GM19239 (cell line): ENCODE measurements at places on chromosomes 6 and 20.

GRCh38 chr20:914727-915498 lies 1.2 kb downstream of the ANGPT4 start:
- no peak for DNase-seq

DNA sequence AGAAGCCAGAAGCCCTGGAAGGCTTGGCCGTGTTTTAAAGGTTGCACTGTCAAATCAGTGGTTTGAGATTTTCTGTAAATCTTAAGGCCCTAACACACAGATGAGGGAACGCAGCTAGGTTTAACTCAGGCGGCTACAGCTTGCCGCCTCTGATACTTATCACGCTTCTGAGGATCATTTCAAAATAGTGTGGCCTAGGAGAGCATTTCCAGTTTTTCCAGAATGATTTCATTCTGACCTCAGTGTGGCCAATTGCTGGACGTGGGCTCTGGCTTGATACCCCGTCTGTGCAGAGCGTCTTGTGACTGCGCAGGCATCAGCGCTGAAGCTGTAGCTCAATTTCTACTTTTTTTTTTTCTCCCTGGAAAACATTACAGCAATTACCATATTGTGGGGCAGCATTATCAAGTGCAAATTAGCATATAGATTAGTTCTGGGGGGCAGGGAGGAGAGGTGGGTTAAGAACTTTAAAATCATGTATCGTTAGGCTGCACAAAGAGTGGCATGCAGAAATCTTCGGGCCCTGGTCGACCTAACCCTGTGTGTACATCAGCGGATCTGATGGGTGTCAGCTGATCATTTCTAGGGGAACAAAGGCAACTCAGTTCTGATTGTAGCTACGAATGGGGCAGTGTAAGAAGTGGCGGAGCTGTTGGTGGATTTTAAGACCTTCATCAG lies 105.0 kb upstream of the EEF1E1 start:
- no peak for DNase-seq

GRCh38 chr20:11921321-11921720 lies 3.6 kb downstream of the BTBD3 start:
- no peak for DNase-seq

DNA sequence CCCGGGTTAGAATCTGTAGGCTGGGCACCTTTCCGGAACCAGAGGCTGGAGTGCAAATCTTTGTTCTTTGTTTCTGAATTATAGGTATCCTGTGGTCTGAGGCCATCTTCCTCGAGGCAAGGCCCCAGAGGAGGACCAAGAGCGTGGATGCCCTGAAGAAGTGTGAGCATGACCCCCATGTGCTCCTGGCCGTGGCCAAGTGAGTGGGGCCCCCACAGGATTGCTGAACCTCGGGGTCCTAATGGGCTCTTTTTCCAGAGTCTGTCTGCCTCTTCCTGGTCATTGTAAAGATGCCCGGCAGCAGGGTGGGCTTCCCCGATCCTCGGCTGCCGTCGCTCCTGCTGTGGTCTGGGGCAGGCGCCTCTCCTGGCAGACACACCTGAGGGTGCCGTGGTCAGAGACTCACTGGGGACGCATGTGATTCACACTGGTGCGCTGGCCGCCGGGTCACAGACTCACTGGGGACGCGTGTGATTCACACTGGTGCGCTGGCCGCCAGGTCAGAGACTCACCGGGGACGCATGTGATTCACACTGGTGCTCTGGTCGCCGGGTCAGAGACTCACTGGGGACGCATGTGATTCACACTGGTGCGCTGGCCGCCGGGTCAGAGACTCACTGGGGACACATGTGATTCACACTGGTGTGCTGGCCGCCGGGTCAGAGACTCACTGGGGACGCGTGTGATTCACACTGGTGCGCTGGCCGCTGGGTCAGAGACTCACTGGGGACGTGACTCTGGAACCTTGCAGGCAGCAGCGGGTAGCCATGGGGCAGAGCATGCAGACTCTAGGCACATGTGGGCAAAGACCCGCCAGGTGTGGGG lies 6.5 kb upstream of the C20orf204 start:
- no peak for DNase-seq

DNA sequence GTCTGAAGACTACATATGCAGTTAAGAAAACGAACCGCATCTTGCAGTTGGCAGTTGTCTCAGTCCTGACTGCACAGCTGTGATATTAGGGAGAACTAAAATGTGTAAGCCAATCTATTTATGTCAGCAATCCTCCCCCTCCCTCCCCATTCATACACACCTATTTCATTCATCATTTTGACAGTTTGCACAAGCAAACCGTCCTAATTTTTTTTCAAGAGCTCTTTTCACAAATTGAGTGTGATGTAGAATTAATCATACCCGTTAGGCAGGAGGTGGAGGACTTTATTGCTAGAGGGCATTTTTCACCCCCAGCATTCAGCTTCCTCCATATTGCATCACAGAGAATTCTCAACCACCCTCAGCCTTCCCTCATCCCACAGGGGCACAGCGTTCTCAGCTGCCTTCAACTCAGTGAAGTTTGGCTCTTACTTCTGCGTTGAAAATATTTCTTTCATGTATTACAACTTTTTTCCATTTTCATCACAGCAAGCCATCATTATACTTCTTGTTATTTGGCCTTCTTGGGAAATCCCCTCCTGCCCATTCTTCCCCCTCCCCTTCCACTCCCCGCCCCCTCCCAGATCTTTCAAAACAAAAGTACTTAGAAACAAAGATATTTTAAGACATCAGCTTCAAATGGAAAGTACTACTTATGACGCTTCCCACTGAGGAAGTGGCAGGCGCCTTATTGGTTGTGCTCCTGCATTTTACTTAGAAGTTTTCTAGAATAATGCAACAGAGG lies 37.5 kb downstream of the NOX3 start:
- DNase-seq, result peak; percentile 23

DNA sequence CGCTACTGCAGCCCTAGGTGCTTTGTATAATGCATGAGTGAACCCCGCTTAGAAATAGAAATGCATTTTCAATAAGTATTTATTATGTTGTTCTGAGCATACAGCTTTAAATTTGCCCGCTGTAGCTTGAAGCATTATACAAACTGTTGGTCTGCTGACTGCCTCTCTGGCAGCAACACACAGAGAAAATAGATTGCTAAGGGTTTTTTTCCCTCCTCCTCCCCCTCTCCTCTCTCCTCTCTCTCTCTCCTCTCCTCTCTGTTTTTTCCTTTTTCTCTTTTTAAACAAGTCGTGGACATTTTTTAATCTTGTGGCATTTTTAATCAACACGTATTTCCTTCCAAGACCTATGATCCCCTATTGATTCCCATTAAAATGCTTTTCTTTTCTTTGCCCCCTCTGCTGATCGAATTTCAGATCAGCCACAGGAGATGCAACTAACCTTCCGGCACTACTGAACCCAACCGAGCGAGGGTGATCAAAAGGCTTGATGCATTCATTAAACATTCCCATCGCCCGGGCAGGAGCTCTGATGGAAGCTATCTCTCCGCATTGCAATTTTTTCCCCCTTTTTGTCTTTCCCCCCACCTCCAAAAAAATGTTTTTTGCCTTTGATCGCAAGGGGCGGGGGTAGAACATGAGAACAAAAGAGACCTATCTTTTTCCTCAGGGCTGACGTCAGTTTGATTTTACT lies 90.7 kb upstream of the ARID1B start:
- DNase-seq, result no peak

- no peak for DNase-seq
These were observed 158.5 kb downstream of the PHACTR1 start for GRCh38 chr6:12875051-12875450.

GRCh38 chr20:52837378-52837777 lies 134.8 kb upstream of the TSHZ2 start:
- no peak for DNase-seq

DNA sequence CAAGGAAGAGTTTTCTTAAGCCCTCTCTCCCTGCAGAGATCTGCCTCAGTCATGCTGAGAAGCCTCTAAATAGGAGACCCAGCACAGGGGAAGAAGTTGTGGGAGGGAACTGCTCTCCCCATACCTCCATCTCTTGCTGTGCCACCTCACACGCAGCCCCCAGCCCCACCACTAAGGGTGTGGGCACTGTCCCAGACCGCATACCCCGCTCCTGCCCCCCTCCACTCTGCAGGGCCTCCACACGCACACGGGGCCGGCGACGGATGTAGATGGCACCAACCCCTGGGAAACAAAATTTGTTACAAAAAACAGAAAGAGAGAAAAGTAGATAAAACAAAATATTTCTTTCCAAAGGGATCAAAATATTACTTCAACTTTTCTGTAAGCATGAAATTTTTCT lies 10.2 kb upstream of the CPNE1 start:
- DNase-seq, result no peak

GRCh38 chr6:152221806-152222628 lies 414.5 kb downstream of the ESR1 start:
- DNase-seq, result no peak

GRCh38 chr6:41193171-41193734 lies 7.7 kb downstream of the TREML2 start:
- no peak for DNase-seq

- no peak for DNase-seq
These were observed 76.4 kb downstream of the CDC5L start for GRCh38 chr6:44463728-44464450.

GRCh38 chr6:98648211-98648914 lies 186.0 kb upstream of the POU3F2 start:
- DNase-seq, result no peak

DNA sequence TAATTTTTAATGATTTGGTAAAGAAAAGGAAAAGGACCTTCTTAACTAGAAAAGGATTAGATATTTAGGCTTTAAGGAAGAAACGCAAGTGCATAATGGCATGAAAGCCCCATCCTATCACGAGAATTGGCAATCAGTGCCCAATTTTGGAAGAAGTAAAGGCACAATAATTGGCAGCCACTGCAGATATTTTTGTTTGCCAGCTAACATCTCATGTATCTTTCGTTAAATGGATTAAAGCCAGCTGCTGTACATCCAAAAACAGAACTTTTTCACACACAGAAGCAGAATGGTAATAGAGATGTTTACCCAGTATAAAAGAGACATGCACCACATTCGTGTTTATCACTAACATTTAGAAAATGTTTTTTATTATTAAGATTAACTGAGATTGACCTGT lies 180.3 kb downstream of the C6orf118 start:
- no peak for DNase-seq

- no peak for DNase-seq
These were observed 211.4 kb upstream of the CDYL start for GRCh38 chr6:4564801-4565271.

DNA sequence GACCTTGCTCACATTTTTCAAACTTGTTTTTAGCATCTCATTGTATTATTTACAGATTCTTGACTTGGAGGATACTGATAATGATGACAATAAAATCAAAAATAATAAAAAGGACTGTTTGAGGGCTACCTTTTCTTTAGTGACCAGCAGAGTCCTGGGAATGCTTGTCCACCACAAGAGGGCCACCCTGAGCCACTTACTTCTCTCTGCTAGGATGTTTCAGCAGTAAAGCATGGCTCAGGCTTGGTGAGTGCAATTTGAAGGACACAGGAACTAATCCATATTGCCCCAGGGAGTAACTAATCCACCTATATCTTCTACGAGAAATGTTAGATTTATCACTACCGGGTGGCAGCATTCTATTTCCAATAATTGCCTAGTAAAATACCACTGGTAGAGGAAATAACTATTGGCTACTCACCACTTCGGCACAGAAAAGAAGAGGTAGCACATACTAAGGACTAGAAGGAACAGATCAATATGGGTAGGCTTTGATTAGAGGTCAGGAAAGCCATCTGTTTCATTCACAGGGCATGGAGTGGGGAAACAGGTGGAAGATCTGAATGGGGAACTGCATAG lies 5.8 kb upstream of the KIAA0408 start:
- DNase-seq, result peak; percentile 39

- DNase-seq, result no peak
These were observed 64.5 kb downstream of the ATP9A start for GRCh38 chr20:51703400-51704287.

GRCh38 chr20:31548820-31549512 lies 34.7 kb downstream of the HM13 start:
- no peak for DNase-seq

GRCh38 chr6:152863618-152864326 lies 113.2 kb downstream of the VIP start:
- peak; percentile 8 for DNase-seq

GRCh38 chr20:46872328-46873211 lies 22.1 kb upstream of the EYA2 start:
- DNase-seq, result no peak

GRCh38 chr6:68710496-68710895 lies 75.4 kb downstream of the ADGRB3 start:
- DNase-seq, result no peak

DNA sequence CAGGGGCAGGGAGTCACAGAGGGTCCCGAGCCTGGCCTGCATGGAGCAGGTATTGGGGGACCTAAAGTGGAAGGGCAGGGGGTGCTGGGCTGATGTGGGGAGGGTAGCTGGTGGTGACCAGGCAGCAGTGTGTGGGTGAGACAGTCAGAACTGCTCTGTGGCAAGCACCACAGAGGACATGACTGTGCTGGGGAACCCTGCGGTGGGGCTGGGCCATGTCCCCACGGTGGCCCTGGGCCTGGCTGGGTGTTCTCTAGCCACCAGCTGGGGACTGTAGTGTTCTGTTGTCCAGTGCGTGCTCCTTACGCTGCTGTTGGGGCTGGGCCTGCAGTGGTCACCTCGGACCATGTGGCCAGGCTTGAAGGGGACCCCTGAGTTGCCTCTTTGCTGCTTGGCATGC lies 3.6 kb downstream of the SS18L1 start:
- DNase-seq, result no peak

GRCh38 chr20:710780-711450 lies 35.3 kb upstream of the SCRT2 start:
- no peak for DNase-seq

GRCh38 chr6:33731751-33732282 lies 14.9 kb downstream of the IP6K3 start:
- DNase-seq, result no peak

DNA sequence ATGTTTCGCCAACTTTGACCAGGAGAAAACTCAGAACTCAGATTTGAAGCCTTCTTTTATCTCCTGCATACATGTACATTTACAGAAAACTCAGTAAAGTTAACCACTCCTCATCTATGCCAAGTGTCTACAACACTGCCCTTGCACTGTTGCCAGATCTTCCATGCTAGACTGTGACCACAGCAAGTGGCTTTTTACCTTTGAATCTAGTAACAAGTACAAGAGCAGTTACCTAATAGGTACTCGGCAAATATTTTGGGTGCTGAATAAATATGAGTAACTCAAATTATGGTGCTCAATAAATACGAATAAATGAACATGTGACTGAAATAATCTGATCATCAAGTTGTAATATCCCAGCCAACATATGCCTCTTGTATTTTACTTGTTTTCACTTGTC lies 184.9 kb downstream of the EYA4 start:
- no peak for DNase-seq

GRCh38 chr6:160167604-160168399 lies 46.2 kb downstream of the SLC22A1 start:
- DNase-seq, result no peak

GRCh38 chr6:159739341-159739740 lies 12.0 kb downstream of the WTAP start:
- no peak for DNase-seq

DNA sequence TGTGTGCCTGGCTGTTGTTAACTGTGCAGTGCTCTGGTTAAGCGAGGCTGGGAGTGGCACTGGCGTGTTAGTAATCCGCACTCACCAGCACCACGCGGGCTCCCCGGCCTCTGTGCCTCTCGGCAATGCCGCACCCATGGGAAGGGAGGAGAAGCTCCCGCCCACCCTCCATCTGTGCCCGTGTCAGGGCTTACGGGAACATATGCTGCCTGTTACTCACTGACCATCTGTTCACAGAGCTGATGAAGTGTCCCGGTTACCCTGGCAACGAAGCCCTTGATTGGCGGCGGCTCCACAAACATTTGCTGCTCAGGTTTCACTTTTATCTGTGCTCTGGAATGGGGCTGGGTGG lies 114.7 kb downstream of the PSMB1 start:
- DNase-seq, result peak; percentile 60
